ENCODE measurements at places on chromosomes 1 and 21. TPM values are rescaled to one million over a fixed set of nuclear protein-coding genes. Genes with fewer than 3 reads are reported as not detected.
A peak's percentile ranks its signal among the peaks of the same experiment; 100 is the strongest.

GRCh38 chr21:19197950-19198349 lies 794.4 kb upstream of the TMPRSS15 start:
- no peak for DNase-seq

DNA sequence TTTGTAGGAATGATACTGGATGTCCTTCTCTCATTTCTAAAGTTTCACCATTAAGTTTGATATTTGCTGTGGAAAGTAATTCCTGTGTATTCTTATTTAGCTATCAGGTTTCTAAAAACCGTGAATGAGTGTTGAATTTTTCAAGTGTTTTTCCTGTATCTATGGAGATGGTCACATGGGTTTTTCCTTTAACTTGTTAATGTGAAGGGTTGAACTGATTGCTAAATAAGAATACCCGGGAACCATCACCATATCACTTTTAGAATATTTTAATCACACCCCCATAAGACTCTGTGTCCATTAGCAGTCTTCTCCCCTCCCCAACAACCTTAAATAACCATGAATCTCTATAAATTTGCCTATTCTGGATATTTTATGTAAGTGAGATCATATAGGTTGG lies 16.5 kb upstream of the ASAP3 start:
- no peak for DNase-seq

DNA sequence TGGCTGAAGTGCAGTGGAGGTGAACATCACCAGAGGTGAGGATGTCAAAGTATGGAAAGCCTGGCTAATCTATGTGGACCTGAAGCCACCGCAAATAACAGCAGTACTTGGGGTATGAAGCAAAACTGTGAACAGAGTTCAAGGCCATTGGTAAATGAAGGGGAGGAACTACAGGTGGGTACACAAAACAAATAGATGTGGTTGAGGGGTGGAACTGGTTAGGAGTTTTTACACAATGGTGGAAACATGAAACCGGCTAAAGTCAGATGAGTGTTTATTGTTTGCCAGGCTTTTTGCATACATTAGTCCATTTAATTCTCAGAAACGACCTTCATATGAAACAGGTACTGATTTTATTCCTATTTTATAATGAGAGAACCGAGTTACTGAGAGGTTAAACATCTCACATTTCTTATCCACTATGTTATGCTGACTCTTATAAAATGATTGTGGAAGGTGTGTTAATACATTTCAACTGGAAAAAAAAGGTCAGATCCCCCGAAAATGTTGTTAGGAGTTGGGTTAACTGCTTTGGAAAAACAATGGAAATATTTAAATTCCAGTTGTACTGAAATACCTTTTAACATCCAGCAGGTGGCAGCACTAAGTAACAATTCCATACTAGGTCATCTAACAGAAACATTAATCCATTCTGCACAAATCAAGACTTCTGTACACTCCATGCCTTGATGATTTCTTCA lies 44.3 kb upstream of the GTF2B start:
- no peak for DNase-seq

GRCh38 chr1:42290130-42290529 lies 44.9 kb downstream of the FOXJ3 start:
- DNase-seq, result no peak

GRCh38 chr1:221076391-221076811 lies 197.2 kb downstream of the HLX start:
- no peak for DNase-seq

GRCh38 chr21:33383056-33383888 lies 19.9 kb upstream of the IFNGR2 start:
- no peak for DNase-seq

GRCh38 chr1:177256153-177257075 lies 85.7 kb downstream of the BRINP2 start:
- DNase-seq, result no peak

DNA sequence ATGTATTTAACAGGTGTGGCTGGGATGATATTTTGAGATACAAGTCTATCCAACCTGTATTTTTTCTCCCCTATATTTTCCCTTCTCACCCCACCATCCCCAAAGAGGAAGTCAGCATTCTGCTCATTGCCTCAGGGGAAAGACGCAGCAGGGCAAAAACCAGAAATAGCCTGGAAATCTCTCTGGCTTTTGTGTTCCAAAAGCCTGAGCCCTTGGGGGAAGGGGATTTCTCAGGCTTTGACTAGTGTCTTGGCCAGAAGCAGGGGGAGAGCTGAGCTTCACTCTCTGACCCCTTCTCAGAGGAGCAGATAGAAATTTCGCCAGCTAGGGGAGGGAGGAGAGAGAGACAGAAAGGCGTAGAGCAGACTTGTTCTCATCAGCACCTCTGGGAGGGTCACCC lies 244.7 kb downstream of the RRAGC start:
- no peak for DNase-seq

GRCh38 chr1:4915154-4915553 lies 260.7 kb downstream of the AJAP1 start:
- DNase-seq, result no peak

DNA sequence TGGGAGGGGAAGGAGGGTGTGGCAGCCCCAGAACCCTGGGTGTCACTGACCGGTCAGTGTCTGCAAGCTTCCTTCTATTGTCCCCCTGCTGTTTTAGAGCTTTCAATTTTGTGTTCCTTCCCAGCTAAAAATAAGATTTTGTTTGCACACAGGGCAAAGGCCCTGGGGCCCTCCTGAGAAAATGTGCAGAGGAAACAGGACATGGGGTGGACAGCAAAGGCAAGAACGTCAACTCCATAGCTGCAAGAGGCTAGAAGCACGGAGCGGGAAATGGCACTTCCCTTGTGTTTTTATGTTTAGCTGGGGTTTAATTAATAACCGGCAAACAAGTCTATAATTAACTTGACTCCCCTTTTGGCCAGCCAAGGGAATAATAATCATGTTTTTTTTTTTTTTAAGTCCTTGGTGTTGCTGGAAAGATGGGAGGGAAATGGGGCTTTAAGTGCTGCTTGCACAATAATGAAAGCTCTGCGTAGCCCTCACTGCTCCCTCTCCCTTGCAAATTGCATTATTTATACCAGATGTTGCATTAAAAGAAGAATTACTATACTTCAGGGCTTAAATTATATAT lies 261.4 kb upstream of the USP24 start:
- DNase-seq, result no peak

DNA sequence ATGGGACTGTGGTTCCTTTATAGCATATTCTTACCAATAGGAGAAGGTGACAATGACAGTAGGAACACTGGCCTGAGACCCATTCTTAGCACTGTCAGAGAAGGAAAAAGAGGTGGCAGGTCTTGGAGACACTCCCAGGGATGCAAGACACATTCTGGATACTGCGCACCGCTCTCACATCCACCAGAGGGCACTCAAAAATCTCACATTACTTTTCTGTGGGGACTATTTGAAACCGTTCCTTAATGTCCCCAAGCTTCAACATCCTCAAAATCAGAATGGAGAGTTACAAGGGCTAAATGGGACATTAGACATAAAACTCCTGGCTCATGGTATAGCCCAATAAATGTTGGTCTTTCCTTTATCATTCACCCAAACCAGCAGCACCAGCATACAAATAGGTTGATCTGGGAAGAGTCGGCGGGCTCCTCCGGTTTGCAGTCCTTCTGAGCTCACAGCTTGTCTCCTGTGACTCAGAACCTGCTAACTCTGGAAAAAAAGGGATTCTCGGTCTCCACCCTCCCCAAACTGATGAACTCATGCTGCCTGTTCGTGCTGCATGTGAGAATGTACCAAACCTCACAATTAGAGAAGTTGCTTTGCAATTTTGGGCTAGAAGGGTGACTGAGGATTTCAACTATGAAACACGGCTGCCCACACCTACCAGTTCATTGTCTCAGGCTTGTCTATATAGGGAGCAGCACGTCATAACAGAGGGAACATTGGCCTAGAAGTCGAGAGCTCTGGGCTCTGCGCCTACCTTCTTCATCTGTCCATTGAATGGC lies 40.2 kb downstream of the IL12RB2 start:
- peak; percentile 35 for DNase-seq

GRCh38 chr1:232471250-232471649 lies 158.7 kb downstream of the SIPA1L2 start:
- DNase-seq, result no peak

DNA sequence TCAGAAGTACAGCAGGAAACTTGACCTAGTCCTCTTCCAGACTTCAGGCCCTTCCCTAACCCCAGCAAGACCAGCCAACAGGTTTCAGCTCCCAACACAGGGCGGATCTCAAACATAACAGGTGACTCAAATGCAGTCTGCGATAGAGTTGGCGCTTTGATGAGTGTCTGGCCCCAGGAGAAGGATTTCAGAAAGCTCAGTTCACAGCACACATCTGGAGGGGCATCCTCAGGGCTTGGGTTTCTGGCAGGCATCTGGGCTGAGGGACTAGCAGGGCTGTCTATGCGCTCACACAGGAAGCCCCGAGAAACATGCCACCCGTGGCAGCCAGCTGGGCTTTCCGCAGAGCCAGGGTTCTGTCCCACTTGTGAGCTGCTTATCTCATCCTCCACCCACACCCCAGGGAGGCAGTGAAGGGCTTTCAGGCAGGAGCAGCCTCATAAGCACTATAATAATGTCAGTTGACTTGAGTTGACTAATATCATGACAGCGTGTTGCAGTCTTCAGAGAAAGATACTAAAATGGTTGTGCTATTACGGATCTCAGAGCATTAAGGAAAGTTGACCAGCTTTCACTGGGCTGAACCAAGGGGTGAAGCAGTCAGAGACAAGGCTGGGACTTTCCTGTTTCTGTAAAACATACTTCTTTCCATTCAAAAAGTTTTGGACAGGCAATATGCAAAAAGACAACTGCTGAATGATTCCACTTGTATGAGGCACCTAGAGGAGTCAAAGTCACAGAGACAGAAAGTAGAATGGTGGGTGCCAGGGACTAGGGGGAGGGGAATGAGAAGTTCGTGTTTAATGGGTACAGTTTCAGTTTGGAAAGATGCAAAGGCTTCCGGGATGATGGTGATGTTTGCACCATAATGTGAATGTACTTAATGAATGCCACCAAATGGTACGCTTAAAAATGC lies 233.0 kb upstream of the IRF2BP2 start:
- no peak for DNase-seq

GRCh38 chr1:19819701-19820100 lies 4.6 kb upstream of the RNF186 start:
- no peak for DNase-seq

DNA sequence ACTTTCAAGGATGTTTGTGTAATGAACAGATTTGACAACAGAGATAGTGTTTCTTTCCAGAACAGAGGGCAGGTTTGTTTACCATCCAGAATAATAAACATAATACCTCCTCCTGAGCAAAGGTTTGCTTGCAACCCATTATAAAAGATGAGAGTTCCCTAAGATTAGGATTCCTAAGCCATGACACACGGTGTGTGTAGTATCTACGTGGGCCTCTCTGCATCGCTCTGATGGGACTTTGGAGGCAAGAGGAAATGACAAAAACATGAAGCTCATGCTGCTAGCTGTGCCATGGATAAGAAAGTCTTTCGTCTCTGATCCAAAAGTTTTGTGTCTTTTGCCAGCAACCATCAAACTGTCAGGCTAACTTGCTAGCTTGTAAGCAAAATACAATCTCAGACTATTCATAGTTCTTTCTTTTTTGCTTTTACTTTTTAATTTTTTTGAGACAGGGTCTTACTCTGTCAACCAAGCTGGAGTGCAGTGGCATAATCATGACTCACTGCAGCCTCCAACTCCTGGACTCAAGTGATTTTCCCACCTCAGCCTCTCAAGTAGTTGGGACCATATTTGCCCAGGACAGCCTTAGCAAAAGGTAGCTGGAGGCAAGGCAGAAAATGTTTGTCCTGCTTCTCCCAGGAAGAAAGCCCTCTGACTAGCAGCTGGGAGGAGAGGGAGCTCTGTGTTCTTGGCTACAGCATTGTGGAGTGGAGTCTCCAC lies 81.1 kb downstream of the LHX4 start:
- no peak for DNase-seq

DNA sequence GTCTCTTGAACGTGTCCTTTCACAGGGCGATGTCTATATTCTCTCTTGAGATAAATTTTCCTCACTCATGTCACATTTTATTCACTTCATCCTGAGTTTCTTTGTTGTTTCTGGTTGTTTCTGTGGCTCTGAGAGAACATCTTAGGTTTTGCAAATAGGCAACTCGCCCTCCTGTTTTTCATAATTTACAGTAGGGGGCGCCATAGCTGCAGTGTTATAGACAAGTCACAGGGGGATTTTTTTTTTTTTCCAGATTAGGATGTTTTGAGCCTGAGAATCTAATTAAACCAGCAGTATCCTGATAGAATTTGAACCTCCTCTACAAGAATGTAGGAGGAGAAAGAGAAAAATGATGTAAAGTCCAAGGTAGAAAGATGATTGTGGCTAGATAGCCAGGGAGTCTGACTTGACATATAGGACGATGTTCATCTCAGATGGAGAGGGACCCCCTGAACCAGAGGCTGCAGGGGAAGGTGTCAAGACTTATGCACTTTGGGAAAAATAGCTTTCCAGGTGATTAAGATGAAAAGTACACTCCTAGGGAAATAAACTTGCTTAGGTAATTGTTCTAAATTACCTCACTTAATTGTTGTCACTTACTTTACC lies 76.3 kb downstream of the ZP4 start:
- DNase-seq, result no peak

DNA sequence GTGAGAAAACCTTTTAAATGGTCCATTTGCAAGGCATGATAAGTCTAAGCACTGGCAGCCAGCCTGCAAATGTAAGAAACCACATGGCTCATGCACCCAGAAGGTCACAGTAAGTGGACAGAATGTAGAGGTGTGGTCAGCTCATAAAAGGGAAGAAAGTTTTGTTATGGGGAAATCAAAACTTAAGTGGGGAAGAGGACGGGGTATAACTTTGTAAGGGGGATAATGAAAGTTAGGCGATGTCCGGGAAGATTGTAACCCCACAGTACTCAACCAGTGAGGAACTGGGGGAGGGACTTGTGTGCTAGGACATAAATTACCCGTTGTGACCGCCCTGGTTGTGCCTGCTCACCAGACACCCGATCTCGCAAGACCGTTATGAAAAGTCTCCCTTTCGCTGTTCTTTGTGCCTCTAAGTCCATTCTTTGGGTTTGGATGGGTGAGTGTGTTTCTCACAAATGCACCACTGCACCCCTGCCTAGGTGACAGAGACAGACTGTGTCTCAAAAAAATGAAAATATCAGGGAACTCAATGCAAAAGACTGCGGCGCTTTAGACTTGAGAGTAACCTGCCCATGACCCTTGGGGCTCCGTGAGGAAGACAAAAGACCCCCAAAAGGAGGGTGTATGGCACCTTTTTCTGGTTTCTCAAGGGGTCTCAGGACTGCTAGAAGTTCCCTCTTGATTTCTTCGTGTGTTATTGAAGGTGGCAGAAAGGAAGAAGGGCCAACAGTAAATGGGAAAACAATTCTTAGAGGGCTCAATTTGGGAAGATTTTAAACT lies 28.6 kb upstream of the ZNF496 start:
- no peak for DNase-seq

DNA sequence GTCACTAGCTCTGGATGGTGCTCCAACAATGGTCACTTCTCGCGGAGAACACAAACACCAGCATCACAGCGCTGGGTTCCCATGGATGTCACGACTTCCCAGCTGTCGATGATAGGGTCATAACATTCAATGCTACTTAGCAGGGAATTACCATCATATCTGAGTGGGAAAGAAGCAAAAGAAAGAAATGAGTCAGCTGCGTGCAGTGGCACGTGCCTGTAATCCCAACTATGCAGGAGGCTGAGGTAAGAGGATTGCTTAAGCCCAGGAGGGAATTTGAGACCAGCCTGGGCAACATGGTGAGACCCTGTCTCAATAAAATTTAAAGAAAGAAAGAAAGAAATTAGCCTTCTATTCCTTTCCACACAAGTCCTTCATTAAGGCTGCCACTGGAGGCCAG lies 3.6 kb upstream of the RABIF start:
- DNase-seq, result no peak

RUNX3 gene
- total RNA-seq, result 0.16 TPM

MRTO4 gene
- 26.0 TPM for total RNA-seq

BRINP3 gene
- total RNA-seq, result 28.9 TPM

SPRTN gene
- 15.9 TPM for total RNA-seq

CNN3 gene
- total RNA-seq, result 199 TPM

MRPS15 gene
- total RNA-seq, result 12.5 TPM

CACNA1S gene
- under 0.01 TPM for total RNA-seq

RHD gene
- 0.16 TPM for total RNA-seq
